ENCODE measurements at places on chromosomes 6 and 20. TPM values are rescaled to one million over a fixed set of nuclear protein-coding genes. Genes with fewer than 3 reads are reported as not detected.

GRCh38 chr20:33684533-33685327, 1.5 kb downstream of the E2F1 start:
- no peak for DNase-seq

- DNase-seq: no peak
Measured at GRCh38 chr6:17156966-17157365, 55.1 kb downstream of the STMND1 start.

DNA sequence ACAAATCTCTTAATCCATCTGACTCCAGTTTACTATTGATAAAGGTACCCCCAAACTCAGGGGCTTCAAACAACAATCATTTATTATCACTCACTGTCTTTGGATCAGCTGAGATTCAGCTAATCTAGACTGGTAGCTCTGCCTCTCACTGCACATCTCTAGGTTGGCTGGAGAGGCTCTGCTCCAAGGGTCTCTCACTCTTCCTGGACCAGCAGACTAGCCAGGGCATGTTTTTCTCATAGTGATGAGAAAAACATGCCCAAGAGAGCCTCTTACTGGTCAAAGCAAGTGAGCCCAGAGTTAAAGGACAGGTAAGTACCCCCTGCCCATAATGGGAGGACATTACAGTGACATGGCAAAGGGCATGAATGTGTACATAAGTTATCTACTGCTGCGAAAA, 115.1 kb upstream of the BEND3 start:
- DNase-seq: no peak

GRCh38 chr20:32920066-32920465, 61.3 kb downstream of the EFCAB8 start:
- DNase-seq: no peak

DNA sequence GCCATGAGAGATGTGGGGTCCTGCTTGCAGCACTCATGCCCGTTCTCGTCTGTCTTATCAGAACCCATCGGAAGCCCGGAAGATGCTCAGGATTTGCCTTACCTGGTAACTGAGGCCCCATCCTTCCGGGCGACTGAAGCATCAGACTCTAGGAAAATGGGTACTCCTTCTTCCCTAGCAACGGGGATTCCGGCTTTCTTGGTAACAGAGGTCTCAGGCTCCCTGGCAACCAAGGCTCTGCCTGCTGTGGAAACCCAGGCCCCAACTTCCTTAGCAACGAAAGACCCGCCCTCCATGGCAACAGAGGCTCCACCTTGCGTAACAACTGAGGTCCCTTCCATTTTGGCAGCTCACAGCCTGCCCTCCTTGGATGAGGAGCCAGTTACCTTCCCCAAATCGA, 8.3 kb downstream of the PI16 start:
- peak; percentile 73 for DNase-seq

GRCh38 chr20:21505810-21506530, 7.9 kb downstream of the NKX2-2 start:
- DNase-seq: no peak

GRCh38 chr20:50409495-50409894, 100.7 kb upstream of the PTPN1 start:
- no peak for DNase-seq

- DNase-seq: no peak
Measured at GRCh38 chr6:44086931-44087574, 40.2 kb downstream of the MRPL14 start.

DNA sequence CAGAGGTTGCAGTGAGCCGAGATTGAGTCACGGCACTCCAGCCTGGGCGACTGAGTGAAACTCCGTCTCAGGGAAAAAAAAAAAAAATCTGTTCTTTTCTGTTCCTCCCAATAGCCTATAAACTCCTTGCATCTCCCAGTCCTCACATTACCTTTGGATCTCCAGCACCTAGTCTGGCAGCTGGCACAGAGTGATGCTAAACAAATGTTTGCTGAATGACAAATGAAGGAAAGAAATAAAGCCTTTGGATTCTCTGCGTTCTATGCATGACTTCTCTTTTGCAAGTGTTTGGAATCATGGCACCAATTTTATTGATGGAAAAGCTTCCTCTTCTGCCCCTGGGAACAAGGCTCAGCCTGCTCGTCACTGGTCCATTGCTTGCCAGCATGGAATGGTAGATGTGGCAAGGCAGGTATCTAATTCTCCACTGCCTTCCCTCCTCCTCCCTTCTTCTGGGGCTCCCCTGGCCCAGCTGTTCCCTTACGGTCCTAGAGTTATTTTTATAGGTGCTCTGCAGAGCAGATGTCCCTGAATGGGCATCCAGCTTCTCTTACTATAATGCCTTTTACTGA, 53.6 kb upstream of the FYN start:
- DNase-seq: no peak

Gene PIM1
- total RNA-seq: 56.0 TPM
